H7 (cell line): ENCODE measurements at places on chromosomes 7 and 10. TPM values are rescaled to one million over a fixed set of nuclear protein-coding genes. Genes with fewer than 3 reads are reported as not detected.
A peak's percentile ranks its signal among the peaks of the same experiment; 100 is the strongest.

The NRG3 gene
- 0.62 and 0.78 TPM in 2 replicates for total RNA-seq

The OR6V1 gene
- not detected in 2 replicates for total RNA-seq

The EFCAB10 gene
- total RNA-seq = 2.0 and 2.3 TPM in 2 replicates

The DNAH11 gene
- 1.6 and 1.8 TPM in 2 replicates for total RNA-seq

The CXCL12 gene
- total RNA-seq = 21.1 and 42.8 TPM in 2 replicates

The TOMM7 gene
- 437 and 485 TPM in 2 replicates for total RNA-seq

The NKX2-3 gene
- not detected in 2 replicates for total RNA-seq

The CTNNA3 gene
- total RNA-seq = 2.3 and 10.6 TPM in 2 replicates

The PRSS1 gene
- total RNA-seq = 0.62 and 0.96 TPM in 2 replicates

The CCDC172 gene
- 1.0 and 3.4 TPM in 2 replicates for total RNA-seq

The CTBP2 gene
- total RNA-seq = 233 and 260 TPM in 2 replicates

The BAMBI gene
- total RNA-seq = 74.9 and 79.1 TPM in 2 replicates

The CLEC2L gene
- not detected in 2 replicates for total RNA-seq

The SLC26A3 gene
- total RNA-seq = not detected in 2 replicates

The TRPV6 gene
- 0.17 and 0.22 TPM in 2 replicates for total RNA-seq

The PLXNA4 gene
- total RNA-seq = 0.59 and 1.0 TPM in 2 replicates

The PIK3CG gene
- total RNA-seq = 0.03 TPM in 1 of 2 replicates, not detected in the other

- DNase-seq = no peak
Measured at GRCh38 chr7:24392774-24393173, 108.8 kb downstream of the NPY start.

DNA sequence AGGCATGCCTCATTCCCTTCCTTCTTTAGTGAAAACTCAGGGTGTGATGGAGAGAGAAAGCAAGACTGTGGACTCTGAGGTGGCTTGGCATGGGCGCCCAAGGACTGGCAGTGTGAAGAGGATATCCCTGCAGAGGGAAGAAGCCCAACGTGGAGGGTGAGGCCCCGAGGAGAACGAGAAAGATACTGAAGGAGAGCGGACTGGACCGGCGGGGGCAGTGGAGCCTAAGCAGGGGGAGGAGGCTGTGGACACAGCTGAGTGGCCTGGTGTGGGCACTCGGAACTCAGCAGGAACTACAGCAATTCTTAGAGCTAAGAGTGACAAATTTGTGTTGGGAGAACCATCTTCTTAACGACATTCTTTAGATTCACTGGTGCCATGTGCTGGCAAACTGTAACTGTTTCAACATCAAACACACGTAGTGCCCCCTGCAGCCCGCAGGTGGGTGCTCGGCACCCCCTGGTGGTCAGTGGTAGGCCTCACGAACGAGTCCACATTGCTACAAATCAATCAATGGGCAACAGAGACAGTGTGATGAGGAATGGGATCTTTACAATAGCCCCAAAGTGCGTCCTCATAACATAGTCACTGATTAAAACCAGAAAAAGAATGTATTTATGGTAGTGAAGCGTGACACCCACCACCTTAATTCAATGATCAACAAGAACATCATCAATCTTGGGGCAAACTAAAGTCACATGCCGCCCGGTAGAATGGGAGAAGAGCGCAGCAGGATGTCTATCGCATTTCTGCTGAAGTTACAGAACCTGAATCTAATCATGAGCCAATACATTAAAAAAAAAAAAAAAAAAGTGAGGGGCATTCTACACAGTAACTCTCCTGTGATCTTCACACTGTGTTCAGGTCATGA, 2.0 kb upstream of the SFTPA1 start:
- DNase-seq = peak; percentile 78

- no peak for DNase-seq
Measured at GRCh38 chr7:36686499-36686898, 37.8 kb downstream of the AOAH start.

GRCh38 chr7:33243319-33243881, 114.0 kb downstream of the BBS9 start:
- DNase-seq = peak; percentile 8

- no peak for DNase-seq
Measured at GRCh38 chr7:159027789-159028507, 116.7 kb downstream of the VIPR2 start.

GRCh38 chr7:158672975-158673374, 31.6 kb downstream of the NCAPG2 start:
- no peak for DNase-seq

- DNase-seq = peak; percentile 86
Measured at GRCh38 chr10:103244666-103245271, 918 bp upstream of the RPEL1 start.

- no peak for DNase-seq
Measured at GRCh38 chr10:20343036-20343435, 526.8 kb downstream of the PLXDC2 start.

- DNase-seq = no peak
Measured at GRCh38 chr7:19215412-19215811, 70.2 kb upstream of the FERD3L start.

DNA sequence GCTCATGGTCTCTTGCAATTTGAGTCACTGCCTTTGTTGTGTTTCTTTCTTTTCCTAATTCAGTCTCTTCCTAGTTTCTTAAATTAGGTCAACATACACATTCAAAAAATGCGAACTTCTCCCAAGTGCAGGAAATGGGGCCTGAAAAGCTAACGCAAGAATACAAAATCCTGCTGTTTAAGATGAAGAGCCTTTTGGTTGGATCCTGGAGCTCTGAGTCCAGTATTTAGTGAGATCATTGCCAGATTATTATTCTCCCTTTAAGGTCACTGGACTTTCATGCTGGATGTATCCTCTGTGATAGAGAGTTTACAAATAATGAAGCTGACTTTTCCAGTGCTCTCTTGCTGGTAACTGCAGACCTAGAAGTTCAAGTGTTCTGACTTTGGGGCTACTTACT, 401.9 kb upstream of the MKI67 start:
- no peak for DNase-seq

DNA sequence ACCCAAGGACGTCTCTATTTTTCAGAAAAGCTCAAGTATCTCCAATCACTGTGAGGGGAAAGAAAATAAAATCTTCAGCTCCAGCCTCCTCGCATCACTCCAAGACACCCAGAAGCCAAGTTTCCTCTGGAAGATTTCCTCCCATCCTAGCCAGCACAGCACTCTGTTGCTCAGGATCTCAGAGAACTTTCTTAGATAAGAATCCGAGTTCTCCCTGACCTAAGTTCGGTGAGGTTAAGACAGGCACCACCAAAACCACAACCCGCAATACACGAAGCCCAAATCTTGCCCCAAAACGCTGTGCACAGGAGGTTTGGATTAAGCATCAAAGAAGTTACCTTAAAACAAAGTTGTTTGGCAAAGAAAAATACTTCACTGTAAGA, 4.2 kb downstream of the FAM53B start:
- DNase-seq = no peak

GRCh38 chr7:9698375-9698774, 1265.0 kb downstream of the NXPH1 start:
- DNase-seq = no peak

- no peak for DNase-seq
Measured at GRCh38 chr10:51658000-51658399, 41.4 kb downstream of the CSTF2T start.

GRCh38 chr10:49664006-49664841, 15.2 kb upstream of the C10orf53 start:
- DNase-seq = peak; percentile 17

DNA sequence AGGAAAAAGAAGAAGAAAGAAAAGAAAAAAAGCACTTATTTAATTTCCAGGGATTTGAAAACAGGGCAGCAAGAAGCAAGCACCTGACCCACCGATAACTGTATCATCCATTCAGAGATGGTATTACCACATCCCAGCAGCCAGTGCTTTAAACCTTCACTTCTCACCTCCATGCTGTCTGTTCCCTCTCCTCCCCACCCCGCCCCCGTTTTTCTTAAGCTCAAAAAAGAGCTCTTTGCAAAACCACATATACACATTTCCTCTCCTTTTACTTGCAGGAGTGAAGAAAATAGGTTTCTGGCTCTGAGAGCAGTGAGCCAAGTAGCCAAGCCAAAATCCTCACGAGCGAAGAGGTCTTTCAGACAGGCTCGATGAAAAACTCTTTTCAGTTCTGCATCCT, 2.2 kb downstream of the STOX1 start:
- no peak for DNase-seq

DNA sequence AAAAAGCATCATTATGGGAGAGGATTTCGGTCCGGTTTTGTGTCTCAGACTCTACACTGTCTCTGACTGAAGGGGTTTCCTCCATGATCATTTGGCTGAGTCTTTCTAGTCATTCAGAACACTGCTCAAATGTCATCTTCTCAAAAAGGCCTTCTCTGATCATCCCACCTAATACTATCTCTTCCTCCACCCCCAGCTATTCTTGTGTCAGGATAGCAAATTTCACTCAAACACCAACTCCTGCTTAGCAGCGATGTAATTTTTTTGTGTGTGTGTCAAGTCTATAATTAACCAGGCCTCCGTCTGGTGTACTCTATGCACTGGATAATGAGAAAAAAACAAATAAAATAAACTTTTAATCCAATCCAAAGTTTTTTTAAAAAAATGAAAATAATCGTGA, 200.4 kb downstream of the KCND2 start:
- no peak for DNase-seq

GRCh38 chr10:121624836-121625486, 26.7 kb upstream of the FGFR2 start:
- no peak for DNase-seq

DNA sequence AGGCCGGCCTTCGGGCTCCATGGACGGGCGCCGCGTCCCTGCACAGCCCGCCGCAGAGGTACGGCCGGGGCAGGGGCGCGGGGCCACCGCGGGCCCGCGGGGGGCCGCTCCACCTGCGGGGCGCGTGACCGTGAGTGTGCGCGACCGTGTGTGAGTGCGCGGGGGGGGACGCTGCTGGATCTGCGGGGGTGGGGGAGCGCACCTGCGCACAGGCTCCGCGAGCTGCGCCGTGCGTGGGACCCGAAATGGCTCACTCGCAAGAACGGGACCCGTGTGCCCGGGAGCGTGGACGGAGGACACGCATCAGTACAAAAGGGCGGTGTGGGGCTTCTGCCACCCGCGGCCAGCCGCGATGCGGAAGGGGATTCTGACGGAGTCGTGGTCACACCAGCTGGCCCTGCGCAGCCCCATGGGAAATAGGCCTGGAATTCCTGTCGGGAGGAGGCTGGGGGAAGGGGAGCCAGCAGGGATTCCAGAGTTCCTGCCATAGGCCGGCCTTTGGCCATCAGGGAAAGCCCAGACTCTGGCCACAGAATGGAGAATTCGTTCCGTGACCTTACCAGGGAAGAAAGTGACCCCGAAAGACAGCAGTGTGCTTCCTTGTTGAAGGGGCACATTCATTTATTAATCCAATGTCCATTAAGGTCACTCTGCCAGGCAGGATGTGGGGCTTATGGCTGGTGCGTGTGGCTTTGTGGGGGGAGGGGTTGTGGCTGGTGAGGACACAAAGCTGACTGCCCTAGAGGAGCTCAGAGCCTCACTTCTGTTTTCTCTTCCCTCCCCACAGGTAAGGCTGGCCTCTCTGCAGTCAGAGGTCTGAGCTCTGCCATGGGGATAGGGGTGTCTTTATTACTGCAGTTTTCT, 494 bp downstream of the REPIN1 start:
- peak; percentile 93 for DNase-seq

GRCh38 chr7:118902600-118902999, 678.1 kb downstream of the ANKRD7 start:
- DNase-seq = no peak

GRCh38 chr10:93383562-93383981, 98.6 kb downstream of the MYOF start:
- DNase-seq = no peak

GRCh38 chr7:131931370-131931769, 374.9 kb upstream of the PODXL start:
- no peak for DNase-seq

DNA sequence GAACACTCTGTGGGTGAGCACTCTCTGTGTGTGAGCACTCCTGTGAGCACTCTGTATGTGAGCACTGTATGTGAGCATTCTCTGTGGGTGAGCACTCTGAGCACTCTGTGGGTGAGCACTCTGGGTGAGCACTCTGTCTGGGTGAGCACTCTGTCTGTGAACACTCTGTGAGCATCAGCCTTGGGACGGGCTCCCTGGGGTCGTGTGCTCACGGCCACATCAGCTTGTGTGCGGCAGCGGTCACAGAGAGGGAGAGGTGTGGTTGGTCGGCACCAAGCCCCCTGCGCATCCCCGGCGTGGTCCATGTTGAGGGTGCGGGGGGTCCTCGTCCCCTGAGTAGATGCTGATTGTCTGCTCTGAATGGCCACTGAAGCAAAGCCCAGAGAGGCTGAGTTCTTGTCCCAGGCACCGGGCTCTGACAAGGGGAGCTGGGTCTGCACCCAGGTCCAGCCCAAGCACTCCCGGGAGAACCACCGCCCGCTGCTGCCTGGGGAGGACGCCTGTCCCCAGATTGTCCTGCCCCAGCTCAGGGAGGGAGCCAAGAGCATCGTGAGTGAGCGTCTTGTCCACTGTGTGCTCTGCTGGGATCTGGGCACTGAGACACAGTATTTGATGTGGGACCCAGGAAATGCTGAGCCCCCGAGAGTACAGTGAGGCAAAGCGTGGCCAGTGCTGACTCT, 143.7 kb downstream of the DNAJB6 start:
- no peak for DNase-seq

- DNase-seq = no peak
Measured at GRCh38 chr10:123250640-123251039, 96.4 kb downstream of the BUB3 start.

DNA sequence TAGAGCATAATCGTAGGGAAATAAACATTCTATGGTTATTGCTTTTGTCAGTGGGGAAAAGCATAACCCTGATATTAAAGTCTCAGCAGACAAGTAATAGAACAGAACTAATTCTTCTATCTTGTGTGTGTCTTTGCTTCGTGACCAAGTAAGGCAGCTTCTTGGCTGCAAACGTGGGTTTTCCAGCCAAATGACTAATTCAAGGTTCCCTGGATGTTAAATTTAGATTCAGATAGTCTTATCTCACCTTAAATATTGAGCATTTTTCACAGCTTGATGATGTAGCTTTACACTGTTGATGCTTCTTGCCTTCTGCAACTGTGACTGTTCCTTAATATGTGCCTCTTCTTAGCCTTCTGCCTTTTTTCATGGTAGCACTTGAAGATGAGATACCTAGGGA, 113.0 kb downstream of the EXOC4 start:
- no peak for DNase-seq

DNA sequence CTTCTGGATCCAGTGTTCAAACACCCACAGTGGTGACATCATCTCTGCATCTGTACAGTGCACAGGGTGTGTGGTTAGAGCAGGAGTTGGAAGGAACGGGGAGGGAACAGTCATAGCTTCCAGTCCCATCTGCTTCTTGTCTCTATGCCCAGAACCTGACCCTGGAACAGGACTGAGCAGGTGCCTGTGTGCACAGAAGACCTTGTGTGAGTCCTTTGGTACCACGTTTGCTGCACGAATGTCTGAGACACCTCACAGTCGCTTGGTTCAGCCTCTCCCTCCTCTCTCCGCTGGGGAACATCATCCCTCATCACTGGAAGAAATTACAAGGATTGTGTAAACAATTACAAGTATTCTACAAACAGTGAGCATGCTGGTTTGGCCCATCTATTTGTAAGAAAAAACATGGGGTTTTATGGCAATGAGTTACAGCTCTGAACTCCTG, 243.0 kb upstream of the KLF6 start:
- no peak for DNase-seq

DNA sequence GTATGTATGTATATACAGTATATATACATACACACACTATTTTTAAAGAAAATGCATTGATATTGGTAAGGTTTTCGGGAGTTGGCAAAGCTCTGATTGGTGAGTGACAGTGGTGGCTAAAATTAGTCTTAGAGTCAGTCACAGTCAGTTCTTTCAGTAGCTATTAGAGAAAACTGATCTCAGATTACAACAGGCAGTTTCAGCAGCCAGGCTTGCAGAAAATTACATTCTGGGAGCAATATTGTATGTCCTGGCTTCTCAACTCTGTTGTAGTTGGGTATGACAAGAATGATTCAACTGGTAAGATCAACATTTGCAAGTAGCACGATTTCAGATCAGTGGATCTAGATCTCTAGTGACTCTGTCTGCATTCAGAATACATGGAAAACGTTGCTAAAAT, 897.9 kb upstream of the AUTS2 start:
- DNase-seq = no peak
